Endothelial cell (in vitro differentiated cells): ENCODE measurements at places on chromosomes 2 and 18. TPM values are rescaled to one million over a fixed set of nuclear protein-coding genes. Genes with fewer than 3 reads are reported as not detected.

DNA sequence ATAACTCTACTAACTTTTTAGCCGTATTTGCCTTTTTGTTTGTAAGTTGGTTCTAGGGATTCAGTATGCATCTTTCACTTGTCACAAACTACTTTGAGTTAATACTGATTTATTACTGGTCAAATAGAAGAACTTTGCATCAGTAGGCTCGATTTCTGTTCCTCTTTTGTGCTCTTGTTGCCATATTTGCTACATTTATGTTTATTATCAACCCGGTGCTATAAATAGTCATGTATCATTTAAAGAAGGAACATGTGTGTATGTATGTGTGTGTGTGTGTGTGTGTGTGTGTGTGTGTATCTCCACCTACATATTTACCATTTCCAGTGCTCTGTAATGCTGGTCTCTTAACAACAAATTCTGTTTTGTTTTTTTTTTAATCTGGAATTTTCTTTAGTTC, 79.6 kb upstream of the B3GNT7 start:
- H3K4me3 ChIP-seq = no peak overlapping the region
- no peak for DNase-seq
- peaks cover 25% of the 10 kb centered on the region for H3K36me3 ChIP-seq

DNA sequence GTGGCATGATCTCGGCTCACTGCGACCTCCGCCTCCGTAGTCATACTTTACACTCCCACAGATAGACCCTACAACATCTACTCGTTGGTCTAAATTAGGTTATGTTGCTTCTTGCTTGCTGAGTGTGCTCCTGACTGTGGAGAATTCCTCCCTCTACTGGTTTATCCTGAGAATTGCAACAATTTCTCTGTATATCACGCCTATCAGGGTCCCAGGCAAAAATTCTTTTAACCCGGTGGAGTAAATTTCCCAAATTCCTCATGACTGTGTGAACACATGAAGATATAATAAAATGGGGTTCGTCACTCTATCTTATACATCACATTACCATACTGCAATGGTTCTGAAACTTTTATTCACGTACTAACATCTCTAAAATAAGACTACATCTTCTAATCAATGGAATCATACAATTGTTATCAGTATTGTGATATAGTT, 156.7 kb downstream of the EVA1A start:
- H3K27ac ChIP-seq = no peak overlapping the region
- no peak overlapping the region for H3K4me3 ChIP-seq
- DNase-seq = peak; percentile 6
- H3K36me3 ChIP-seq = no peaks in the 10 kb centered on the region
- H3K27me3 ChIP-seq = no peaks in the 10 kb centered on the region
- no peaks in the 10 kb centered on the region for H3K4me1 ChIP-seq

- no peaks in the 10 kb centered on the region for H3K27me3 ChIP-seq
- H3K4me1 ChIP-seq = no peaks in the 10 kb centered on the region
- H3K4me3 ChIP-seq = no peak overlapping the region
- no peak overlapping the region for H3K27ac ChIP-seq
These were observed 545.5 kb upstream of the SLC8A1 start for GRCh38 chr2:40997362-40997761.

- H3K4me1 ChIP-seq = no peaks in the 10 kb centered on the region
- DNase-seq = no peak
- no peak overlapping the region for H3K27ac ChIP-seq
- no peaks in the 10 kb centered on the region for H3K27me3 ChIP-seq
- H3K4me3 ChIP-seq = no peak overlapping the region
These were observed 84.1 kb upstream of the NCKAP5 start for GRCh38 chr2:133652398-133652797.

The CYP1B1 gene
- 1.2 TPM for total RNA-seq

GRCh38 chr2:219010162-219010756, 17.0 kb upstream of the CRYBA2 start:
- peaks cover 12% of the 10 kb centered on the region for H3K27me3 ChIP-seq
- H3K27ac ChIP-seq = no peak overlapping the region
- H3K4me1 ChIP-seq = peaks cover 3% of the 10 kb centered on the region
- no peak overlapping the region for H3K4me3 ChIP-seq

DNA sequence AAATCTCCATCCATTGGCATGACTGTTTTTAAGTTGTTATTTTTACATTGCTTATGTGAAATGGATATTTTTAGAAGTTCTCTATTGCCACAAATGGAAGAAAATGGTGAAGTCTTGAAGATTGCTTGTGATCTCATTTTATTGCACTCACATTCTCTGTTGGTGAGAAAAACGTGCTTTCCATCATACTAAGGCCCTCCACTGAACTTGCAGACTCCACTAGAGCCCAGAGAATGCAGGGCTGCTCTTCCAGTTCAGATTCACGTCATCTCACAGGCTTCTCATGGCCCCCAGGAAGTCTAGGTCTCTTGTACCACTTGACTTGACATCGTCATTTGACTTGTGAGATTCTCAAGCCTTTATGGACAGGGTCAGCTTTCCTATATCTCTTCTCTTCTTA, 254.8 kb upstream of the COPS8 start:
- DNase-seq = no peak
- H3K27me3 ChIP-seq = no peaks in the 10 kb centered on the region
- H3K27ac ChIP-seq = no peak overlapping the region

- H3K36me3 ChIP-seq = no peaks in the 10 kb centered on the region
- no peak for DNase-seq
- H3K4me1 ChIP-seq = peaks cover 21% of the 10 kb centered on the region
These were observed 40.7 kb upstream of the C2orf66 start for GRCh38 chr2:196849895-196850294.

The CCDC102B gene
- 8.2 TPM for total RNA-seq
